Hepatocyte (in vitro differentiated cells): ENCODE measurements at places on chromosomes 12 and 14. TPM values are rescaled to one million over a fixed set of nuclear protein-coding genes. Genes with fewer than 3 reads are reported as not detected.

Gene A2M
- total RNA-seq, result 567 and 598 TPM in 2 replicates

Gene CSRP2
- total RNA-seq, result 64.7 and 92.1 TPM in 2 replicates

DNA sequence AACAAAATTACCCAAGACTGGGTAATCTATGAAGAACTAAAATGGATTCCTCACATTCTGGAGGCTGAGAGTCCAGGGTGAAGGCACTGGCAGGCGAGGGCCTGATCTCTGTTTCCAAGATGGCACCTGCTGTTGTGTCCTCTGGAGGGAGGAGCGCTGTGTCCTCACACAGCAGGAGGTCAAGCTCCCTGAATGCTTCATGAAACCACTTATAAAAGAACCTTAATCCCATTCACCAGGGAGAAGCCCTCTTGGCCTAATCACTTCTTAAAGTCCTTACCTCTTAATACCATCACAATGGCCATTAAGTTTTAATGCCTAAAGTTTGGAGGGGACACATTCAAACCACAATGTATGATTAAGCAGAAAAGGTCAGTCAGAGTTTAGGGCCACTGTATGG is 172.4 kb downstream of the EMP1 start:
- H3K27me3 ChIP-seq, result no peaks in the 10 kb centered on the region
- H3K36me3 ChIP-seq, result no peaks in the 10 kb centered on the region
- peaks cover 20% of the 10 kb centered on the region for H3K4me1 ChIP-seq
- H3K27ac ChIP-seq, result no peak overlapping the region
- DNase-seq, result no peak

DNA sequence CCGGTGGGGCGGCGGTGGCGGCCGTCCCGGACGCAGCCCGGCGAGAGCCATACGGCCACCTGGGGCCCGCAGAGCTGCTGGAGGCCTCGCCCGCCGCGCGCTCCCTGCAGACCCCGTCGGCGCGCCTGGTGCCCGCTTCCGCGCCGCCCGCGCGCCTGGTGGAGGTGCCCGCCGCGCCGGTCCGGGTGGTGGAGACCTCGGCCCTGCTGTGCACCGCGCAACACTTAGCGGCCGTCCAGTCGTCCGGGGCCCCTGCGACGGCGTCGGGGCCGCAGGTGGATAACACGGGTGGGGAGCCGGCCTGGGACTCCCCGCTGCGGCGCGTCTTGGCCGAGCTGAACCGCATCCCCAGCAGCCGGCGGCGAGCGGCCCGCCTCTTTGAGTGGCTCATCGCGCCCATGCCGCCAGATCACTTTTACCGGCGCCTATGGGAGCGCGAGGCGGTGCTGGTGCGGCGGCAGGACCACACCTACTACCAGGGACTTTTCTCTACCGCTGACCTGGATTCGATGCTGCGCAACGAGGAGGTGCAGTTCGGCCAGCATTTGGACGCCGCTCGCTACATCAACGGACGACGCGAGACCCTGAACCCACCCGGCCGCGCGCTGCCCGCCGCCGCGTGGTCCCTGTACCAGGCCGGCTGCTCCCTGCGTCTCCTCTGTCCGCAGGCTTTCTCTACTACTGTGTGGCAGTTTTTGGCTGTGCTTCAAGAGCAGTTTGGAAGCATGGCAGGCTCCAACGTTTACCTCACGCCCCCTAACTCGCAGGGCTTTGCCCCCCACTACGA is 716 bp downstream of the RIOX1 start:
- peaks cover 10% of the 10 kb centered on the region for H3K4me1 ChIP-seq
- H3K36me3 ChIP-seq, result no peaks in the 10 kb centered on the region
- peak overlapping the region; percentile 90 for H3K27ac ChIP-seq
- DNase-seq, result peak; percentile 73
- no peaks in the 10 kb centered on the region for H3K27me3 ChIP-seq

DNA sequence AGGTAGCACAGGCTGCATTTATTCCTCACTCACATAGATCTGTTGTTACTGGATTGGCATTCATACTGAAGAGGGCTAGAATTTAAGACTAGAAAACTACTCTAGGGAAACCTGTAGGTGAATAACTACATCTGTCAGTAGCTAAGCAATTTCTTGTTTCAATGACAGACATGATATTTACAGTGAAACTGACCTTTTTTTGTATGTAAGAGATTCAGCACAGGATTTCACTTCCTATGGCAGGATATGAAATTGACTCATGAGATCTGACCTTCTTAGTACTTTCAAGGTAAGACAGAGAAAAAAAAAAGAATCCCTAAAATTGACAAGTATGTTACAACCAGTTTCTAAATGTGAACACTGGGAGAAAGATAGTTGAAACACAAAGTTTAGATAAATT is 189.8 kb upstream of the SLC16A7 start:
- no peaks in the 10 kb centered on the region for H3K27me3 ChIP-seq
- no peak overlapping the region for H3K27ac ChIP-seq
- no peak overlapping the region for H3K4me3 ChIP-seq
- H3K4me1 ChIP-seq, result peaks cover 5% of the 10 kb centered on the region
- DNase-seq, result no peak

DNA sequence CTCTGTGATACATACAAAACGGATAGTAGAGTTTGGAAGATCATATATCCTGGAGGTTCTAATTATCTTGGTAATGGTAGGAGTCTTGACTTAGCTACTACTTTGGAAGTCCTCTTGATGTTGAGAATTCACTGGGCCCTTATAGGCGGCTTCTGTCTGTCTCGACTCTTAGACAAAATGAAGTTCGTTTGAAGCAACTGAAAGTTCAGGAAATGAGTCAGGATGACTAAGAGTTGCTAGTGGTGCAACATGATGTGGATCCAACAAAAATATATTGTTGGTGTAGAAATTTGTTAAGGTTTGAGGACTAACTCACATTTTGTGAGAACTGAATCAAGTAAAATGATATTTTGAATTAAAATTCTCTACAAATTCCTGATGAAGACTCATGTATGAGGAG is 272.7 kb downstream of the AEBP2 start:
- no peaks in the 10 kb centered on the region for H3K27me3 ChIP-seq
- no peaks in the 10 kb centered on the region for H3K4me1 ChIP-seq
- H3K36me3 ChIP-seq, result no peaks in the 10 kb centered on the region
